Foreskin melanocyte (primary cell): ENCODE measurements at places on chromosomes 1 and 21.

DNA sequence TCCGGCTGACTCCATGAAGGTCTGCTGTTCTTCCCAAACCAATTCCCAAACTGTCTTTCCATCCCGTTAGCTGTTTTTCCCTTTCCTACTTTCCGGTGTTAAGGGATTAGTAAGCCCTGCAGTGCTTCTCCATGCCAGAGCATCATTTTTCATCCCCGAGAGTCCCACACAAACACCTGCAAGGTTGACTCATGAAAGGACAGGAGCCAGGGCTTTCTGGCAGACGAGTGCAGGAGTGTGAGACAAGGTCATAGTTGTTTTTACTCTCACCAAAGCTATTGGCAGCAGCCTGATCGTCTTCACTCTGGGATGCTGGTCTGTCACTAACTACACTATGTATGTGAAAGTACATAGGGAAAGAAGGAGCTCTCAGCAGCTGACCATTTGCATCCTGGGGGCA is 10.2 kb upstream of the BECN2 start:
- DNase-seq: no peak

DNA sequence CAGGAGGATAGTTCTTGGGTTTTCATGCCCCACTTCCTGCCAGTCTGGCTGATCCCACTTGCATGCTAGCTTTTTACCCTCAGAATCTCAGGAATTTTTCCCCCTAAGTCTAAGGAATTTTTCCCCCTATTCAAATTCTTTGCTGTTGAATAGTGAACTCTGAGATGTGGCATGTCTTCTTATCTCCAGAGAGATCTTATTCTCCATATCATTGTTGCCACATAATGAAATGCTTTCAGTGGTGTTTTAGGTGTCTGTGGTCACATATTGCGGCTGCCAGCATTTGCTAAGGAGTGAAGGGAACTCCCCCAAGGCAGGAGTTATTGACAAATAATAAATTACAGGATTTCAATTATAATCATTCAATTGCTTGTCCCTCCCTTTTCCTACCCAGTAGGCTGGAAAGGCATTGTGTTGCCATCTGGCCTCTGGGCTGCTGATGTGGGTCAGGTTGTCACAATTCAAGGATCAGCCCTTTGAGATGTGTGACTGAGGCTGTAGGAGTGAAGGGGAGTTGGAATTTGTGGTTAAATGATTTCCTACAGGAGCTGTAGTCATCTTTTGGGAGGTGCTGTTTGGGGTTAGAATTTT is 3.9 kb upstream of the FLG start:
- DNase-seq: no peak

GRCh38 chr1:213244664-213245091 is 193.6 kb downstream of the RPS6KC1 start:
- DNase-seq: peak; percentile 40

- DNase-seq: no peak
Measured at GRCh38 chr1:29043274-29043965, 80.3 kb downstream of the TMEM200B start.
